ENCODE measurements at places on chromosomes 13 and 19. TPM values are rescaled to one million over a fixed set of nuclear protein-coding genes. Genes with fewer than 3 reads are reported as not detected.

ZNF763 gene
- total RNA-seq = 0.60 TPM

IZUMO1 gene
- 0.43 TPM for total RNA-seq

SLC25A41 gene
- total RNA-seq = not detected

PRR22 gene
- total RNA-seq = 0.33 TPM

NOTCH3 gene
- 5.2 TPM for total RNA-seq

CARD8 gene
- total RNA-seq = 62.0 TPM

PDX1 gene
- not detected for total RNA-seq

ZNF536 gene
- total RNA-seq = not detected

NFKBIB gene
- 6.5 TPM for total RNA-seq

KDM4B gene
- 10.4 TPM for total RNA-seq

All from dermis lymphatic vessel endothelial cell (primary cell).